Ovary (tissue), 10 donors: ENCODE measurements at places on chromosomes 2 and 18. TPM values are rescaled to one million over a fixed set of nuclear protein-coding genes. Genes with fewer than 3 reads are reported as not detected.

DNA sequence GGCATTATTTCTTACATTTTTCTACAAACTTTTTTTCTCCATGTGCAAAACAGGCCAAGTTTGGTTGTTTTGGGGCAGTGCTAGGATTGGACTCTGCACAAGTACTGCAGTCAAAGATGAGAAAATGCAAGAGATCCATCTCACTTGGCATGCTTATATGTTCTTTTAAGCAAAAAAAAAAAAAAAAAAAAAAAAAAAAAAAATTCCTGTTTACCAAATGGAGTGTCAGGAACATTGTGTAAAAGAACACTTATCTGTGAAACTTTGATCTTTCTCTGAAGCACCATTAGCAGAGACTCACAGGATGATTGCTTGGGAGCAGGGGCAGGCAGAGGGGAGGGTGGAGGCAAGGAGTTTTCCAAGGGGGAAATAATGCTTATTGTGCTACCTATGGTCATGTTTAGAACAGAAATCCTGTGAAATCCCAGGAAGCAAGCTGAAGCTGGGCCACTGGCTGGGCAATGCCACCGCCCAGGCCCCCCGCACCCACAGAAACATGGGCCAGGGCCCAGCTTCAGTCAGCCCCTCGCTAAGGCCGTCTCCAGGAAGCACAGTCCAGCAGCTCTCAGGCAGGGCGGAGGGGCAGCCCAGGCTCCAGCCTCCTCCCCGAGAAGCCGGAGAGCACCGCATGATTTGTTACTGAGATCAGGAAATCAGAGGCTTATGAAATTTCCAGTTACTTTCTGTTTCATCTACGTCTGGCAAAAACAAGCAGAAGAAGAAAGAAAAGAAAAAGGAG is 229.4 kb downstream of the ZNF516 start:
- H3K36me3 ChIP-seq: no peaks in the 10 kb centered on the region
- H3K4me3 ChIP-seq: peak overlapping the region; percentile 30
- H3K4me1 ChIP-seq: peaks cover 24% of the 10 kb centered on the region
- peak; percentile 82 for DNase-seq

- H3K36me3 ChIP-seq: no peaks in the 10 kb centered on the region
- no peak overlapping the region for H3K27ac ChIP-seq
- no peaks in the 10 kb centered on the region for H3K27me3 ChIP-seq
Measured at GRCh38 chr18:35005963-35006577, 35.1 kb upstream of the MAPRE2 start.

DNA sequence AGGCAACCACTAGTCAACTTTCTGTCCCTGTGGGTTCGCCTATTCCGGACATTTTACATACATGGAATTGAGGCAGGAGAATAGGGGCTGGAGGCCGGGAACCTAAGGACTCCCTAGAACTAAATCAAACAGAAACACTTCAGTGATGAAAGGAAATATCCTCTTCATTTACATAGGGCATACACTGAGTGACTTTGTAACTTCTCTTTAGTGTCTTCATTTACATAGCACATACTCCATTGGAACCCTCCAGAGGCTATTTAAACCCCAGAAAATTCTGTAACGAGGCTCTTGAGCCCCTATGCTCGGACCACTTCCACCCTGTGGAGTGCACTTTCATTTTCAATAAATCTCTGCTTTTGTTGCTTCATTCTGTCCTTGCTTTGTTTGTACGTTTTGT is 56.5 kb downstream of the CCDC195 start:
- H3K4me3 ChIP-seq: no peak overlapping the region
- H3K27ac ChIP-seq: no peak overlapping the region
- DNase-seq: no peak
- H3K27me3 ChIP-seq: no peaks in the 10 kb centered on the region

DNA sequence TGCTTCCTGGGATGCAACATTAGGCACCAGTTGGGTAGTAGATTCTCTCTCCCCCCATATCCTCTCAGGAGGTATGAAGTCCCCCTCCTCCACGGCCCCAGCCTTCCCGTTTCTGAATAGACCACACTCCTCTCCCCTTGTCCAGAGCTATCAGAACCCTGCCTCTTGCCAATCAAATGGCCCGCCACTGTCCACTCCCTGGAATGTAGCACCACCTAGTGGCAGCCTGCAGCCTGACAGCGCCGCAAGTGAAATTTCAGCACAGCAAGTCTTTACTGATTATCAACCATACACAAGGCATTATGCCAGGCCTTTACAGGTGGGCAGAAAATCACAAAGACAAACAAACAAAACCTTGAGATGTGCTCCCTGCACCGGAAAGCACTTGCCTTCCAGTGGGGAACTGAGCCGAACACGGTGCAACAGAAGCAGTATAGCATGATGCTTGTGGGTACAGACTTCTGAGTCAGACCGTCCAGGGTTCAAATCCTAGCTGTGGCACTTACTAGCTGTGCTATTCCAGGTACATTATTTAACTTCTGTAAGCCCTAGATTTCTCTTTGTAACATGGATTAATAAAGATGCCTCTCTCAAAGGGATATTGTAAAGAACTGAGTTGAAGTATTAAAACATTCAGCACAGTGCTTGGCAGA is 174.0 kb downstream of the SMAD2 start:
- no peak overlapping the region for H3K4me3 ChIP-seq
- peak; percentile 35 for DNase-seq
- H3K27ac ChIP-seq: no peak overlapping the region
- H3K36me3 ChIP-seq: no peaks in the 10 kb centered on the region

DNA sequence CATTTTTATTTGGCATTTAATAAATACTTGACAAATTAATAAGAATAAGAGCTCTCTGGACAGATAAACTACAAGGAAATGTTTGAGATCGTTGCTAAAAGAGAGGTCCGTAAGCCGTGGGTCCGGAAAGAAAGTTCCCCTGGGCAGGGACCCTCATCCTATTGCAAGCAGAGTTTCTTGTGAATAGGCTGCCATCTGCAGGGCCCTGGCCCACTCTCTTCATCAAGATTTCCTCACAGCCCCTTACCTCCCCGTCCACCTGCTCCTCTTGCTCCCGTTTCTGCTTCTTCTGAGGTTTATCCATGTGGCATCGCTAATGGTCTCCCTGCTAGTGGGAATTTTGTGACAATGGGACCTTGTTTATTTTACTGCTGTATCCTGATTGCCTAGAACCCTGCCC is 30.1 kb upstream of the MC5R start:
- DNase-seq: no peak
- no peaks in the 10 kb centered on the region for H3K36me3 ChIP-seq
- no peak overlapping the region for H3K27ac ChIP-seq

- no peak overlapping the region for H3K27ac ChIP-seq
- H3K36me3 ChIP-seq: no peaks in the 10 kb centered on the region
- DNase-seq: no peak
- no peaks in the 10 kb centered on the region for H3K27me3 ChIP-seq
- H3K4me3 ChIP-seq: no peak overlapping the region
Measured at GRCh38 chr2:167784084-167784425, 463.3 kb downstream of the STK39 start.

DNA sequence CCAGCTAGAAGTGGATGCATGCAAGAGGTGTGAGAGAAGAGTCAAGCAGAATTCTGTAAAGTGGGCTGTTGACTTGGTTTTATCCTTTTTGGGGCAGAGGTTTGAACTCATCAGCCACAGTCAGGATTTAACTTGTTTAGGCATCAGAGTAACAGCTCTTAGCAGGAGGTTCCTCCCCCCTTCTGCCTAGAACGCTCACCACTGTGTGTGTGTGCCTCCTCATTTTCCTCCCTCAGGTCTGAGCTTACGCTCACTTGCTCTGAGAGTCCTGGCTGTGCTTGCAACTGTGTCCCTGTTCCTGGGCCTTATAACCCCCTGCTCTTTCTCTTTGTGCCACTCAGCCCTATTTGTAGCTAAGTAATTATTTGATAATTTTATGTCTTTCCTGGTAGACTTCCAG is 167.9 kb downstream of the TMEM182 start:
- no peaks in the 10 kb centered on the region for H3K4me1 ChIP-seq
- H3K4me3 ChIP-seq: no peak overlapping the region
- no peaks in the 10 kb centered on the region for H3K36me3 ChIP-seq
- DNase-seq: no peak
- no peaks in the 10 kb centered on the region for H3K27me3 ChIP-seq
- H3K27ac ChIP-seq: no peak overlapping the region

DNA sequence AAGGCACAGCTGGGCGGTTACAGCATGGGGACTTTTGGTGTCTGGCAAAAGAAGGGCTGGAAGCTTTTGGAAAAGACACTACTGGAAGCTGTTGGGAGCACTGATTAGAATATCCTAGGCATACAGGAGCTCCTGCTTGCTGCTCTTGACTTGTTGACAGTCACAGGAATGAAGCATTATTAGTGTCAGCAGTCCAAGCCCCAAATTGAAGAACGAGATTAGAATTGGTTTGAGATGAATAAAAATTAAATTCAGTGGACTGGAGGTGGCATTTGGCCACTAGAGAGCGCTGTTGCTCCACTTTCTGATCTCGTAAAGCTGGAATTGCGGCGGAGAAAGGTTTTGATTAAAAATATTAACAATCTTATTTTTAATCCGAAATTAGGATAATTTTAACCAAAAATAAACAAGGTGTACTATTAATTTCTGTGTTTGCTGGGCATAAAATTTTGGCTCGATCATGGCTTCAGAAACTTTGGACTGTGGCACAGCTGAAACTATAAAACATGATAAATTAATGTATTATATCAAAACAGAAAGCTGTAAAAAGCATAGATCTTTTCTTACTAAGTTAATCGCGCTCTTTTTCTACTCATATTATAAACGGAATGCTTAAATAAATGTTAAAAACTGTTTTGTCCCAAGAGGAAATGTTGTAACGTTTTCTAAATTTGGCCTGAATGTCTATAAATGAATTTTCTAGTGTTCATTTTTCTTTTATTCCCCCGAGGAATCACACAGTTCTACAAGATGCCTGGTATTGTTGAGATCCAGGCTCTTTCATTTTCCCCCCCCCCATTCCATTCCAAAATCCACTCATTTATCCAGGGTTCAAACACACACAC is 2.4 kb upstream of the HOXD8 start:
- H3K27ac ChIP-seq: no peak overlapping the region
- H3K36me3 ChIP-seq: no peaks in the 10 kb centered on the region
- peak; percentile 67 for DNase-seq
- no peaks in the 10 kb centered on the region for H3K27me3 ChIP-seq
- H3K4me3 ChIP-seq: peak overlapping the region; percentile 10

DNA sequence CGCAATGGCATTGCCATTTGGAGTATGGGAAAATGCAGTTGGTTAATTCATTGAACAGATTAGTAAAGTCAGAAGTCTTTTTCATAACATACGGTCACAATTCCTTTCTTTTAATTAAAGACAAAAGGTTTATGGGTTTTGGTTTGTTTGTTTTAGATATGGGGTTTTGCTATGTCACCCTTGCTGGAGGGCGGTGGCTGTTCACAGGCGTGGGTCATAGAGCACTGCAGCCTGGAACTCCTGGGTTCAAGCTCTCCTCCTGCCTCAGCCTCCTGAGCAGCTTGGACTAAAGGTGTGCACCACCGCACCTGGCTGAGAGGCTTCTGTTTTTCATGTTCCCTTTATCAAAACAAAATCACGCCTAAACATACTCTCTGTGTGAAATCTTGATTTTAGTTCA is 18.7 kb upstream of the ELAC1 start:
- H3K4me1 ChIP-seq: peaks cover 4% of the 10 kb centered on the region
- DNase-seq: no peak
- no peak overlapping the region for H3K4me3 ChIP-seq
- H3K36me3 ChIP-seq: no peaks in the 10 kb centered on the region
- no peaks in the 10 kb centered on the region for H3K27me3 ChIP-seq

- DNase-seq: no peak
- peaks cover 3% of the 10 kb centered on the region for H3K4me1 ChIP-seq
- no peak overlapping the region for H3K27ac ChIP-seq
- H3K27me3 ChIP-seq: no peaks in the 10 kb centered on the region
- H3K4me3 ChIP-seq: no peak overlapping the region
- H3K36me3 ChIP-seq: no peaks in the 10 kb centered on the region
Measured at GRCh38 chr2:109674894-109675534, 60.9 kb downstream of the SOWAHC start.

GRCh38 chr2:133674433-133675331 is 106.4 kb upstream of the NCKAP5 start:
- H3K4me1 ChIP-seq: no peaks in the 10 kb centered on the region
- no peak overlapping the region for H3K27ac ChIP-seq

GRCh38 chr2:240449764-240450531 is 14.5 kb downstream of the GPC1 start:
- no peaks in the 10 kb centered on the region for H3K36me3 ChIP-seq
- peaks cover 8% of the 10 kb centered on the region for H3K4me1 ChIP-seq
- H3K4me3 ChIP-seq: no peak overlapping the region
- no peak overlapping the region for H3K27ac ChIP-seq

- no peaks in the 10 kb centered on the region for H3K36me3 ChIP-seq
- no peaks in the 10 kb centered on the region for H3K4me1 ChIP-seq
- no peaks in the 10 kb centered on the region for H3K27me3 ChIP-seq
- H3K27ac ChIP-seq: no peak overlapping the region
- no peak overlapping the region for H3K4me3 ChIP-seq
Measured at GRCh38 chr18:72613534-72613930, 69.4 kb upstream of the CBLN2 start.

- H3K27me3 ChIP-seq: no peaks in the 10 kb centered on the region
- no peak for DNase-seq
- no peaks in the 10 kb centered on the region for H3K4me1 ChIP-seq
- H3K36me3 ChIP-seq: no peaks in the 10 kb centered on the region
- no peak overlapping the region for H3K4me3 ChIP-seq
Measured at GRCh38 chr2:166167449-166167848, 39.6 kb upstream of the SCN1A start.

- no peak for DNase-seq
- no peaks in the 10 kb centered on the region for H3K27me3 ChIP-seq
- H3K4me3 ChIP-seq: peak overlapping the region; percentile 13
- no peaks in the 10 kb centered on the region for H3K4me1 ChIP-seq
Measured at GRCh38 chr2:18975506-18976167, 382.8 kb downstream of the OSR1 start.

The HRH4 gene
- total RNA-seq: not detected

The PAX8 gene
- 9.6 TPM for total RNA-seq

The RPRM gene
- total RNA-seq: 23.4 TPM

The SPC25 gene
- total RNA-seq: 2.4 TPM

The FOXD4L1 gene
- total RNA-seq: not detected

The CLK1 gene
- 247 TPM for total RNA-seq
